Stimulated activated CD8-positive, alpha-beta memory T cell treated with anti-CD3 and anti-CD28 coated beads, Interleukin-4, amount 100 ng/mL, for 1 hour (primary cell): ENCODE measurements at places on chromosomes 7 and 10.

GRCh38 chr7:158917818-158918217, 61.5 kb downstream of the DYNC2I1 start:
- DNase-seq: no peak

DNA sequence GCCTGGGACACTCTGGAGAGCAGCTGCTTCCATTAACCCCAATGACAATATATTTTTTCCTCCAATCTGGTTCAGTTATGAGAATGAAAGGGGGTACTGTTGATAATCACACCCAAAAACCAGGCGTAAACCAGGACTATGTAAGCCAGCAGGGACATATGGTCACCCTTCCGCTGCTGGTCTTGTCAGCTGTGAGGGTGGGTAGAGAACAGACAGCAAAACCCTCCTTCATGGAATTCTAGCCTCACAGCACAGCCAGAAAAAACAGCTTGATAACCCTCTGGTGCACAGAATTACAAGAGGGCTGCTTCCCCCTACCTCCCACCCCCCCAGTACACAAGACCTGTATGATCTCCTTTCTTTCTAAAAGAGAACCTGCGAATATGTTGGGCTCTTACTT, 368.8 kb upstream of the ZMIZ1 start:
- no peak for DNase-seq

- DNase-seq: no peak
These were observed 46.7 kb downstream of the PKD1L1 start for GRCh38 chr7:47901542-47901941.

DNA sequence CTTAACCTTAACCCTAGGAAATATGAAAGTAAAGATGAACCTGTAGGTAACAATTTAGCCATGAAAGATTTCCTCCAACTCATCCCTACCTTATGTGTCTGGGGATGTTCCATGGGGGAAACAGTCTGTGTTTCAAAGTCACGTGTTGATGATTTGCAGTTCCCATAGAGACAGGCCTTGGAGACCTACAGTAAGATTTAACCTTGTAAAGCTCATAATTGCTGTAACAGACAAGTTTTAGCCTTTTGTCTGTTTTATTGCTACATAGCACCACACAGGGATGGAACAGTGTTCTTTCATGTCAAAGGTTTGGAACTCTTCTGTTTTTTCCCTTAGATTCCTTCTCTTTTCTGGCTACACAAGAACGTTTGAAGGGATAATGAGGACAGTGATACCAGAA, 35.2 kb upstream of the ITGA8 start:
- DNase-seq: no peak

DNA sequence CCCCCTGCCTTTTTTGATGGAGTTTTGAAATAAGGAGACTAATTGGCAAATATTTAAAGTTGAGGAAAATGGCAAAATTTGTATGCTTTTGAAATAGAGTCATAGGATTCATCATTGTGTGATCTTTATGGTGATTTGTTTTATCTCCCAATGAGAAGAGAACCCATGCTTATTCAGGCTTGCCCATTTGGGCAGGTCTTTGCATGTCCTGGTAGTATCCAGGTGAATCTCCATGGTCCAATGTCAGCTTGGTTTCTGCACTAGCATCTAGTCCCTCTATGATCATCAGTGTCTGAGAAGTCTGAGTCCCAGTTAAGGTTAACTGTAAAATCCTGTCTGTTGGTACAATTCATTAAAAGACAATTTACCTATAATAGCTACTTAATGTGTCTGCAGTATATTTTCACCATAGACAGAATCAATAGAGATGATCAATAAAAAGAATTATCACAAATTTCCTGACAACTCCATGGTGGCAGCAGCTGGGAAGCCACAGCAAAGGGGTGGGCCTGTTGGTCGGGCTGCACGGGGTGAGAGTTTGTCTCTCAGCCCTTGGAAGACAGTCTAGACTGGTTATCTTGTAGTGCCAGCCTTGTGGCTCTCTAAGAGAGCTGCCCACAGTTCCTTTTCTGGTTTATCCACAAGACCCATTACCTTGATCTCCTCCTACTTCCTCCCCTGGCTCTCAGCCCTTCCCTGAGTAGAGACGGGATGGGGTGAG, 22.2 kb upstream of the BMPER start:
- no peak for DNase-seq

GRCh38 chr7:132207211-132207610, 369.1 kb downstream of the PLXNA4 start:
- no peak for DNase-seq

- no peak for DNase-seq
These were observed 84.9 kb downstream of the TCERG1L start for GRCh38 chr10:131226446-131227162.

DNA sequence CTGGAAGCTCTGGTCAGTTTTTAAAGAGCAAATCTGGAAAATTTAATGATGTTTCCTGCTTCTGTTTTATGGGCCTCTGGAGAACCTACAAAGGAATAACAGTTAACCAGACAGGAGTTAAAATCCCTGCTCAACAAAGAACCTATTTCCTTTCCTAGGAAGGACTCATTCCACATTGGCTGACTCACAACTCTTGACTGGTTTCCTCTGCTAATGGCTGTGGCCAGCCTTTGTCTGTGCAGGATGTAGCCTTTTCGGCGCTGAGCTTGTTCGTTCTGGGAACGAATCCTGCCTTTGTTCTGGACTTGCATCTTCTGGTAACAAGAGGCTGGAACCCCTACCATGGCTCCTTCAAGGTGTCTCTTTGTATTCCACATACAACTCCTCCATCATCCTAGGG, 112.8 kb upstream of the PDCD4 start:
- no peak for DNase-seq

- DNase-seq: no peak
These were observed 6.3 kb upstream of the GSTK1 start for GRCh38 chr7:143256932-143257331.

DNA sequence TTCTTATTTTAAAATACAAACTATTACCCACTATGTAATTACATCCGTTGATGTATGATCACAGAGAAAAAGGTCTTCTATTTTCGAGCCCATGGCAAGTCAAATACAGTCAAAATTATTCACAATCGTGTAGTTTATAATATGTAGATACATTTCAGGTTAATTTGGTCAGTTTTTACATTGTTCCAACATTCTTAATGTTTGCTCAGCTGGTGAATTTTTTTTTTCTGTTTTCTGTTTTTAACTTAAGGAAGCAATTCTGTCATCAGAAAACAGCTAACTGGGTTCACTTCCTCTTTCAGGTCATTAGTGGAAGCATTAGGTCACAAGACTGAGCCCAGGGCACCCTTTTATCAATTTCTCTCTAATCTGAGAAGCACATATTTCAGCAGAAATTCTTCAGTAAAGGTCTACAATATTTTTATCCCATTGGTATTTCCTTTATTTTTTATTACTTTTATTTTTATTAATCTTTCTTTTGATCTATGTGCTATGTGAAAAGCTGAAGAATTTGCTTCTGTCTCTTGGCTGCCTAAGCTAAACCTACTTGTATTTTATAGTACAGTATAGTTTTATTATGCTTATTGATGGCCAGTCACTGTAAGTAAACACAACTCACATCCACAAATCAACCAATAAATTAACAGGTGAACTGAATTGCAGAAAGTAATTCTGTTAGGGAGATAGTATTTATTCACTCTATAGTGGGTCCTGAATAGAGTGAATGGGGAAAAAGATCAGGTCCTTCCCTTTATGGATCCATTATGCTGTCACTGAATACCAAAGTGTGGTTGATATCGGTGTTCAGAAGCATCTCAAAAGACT, 84.6 kb downstream of the ICA1 start:
- DNase-seq: no peak

GRCh38 chr10:29951441-29951931, 107.9 kb downstream of the JCAD start:
- no peak for DNase-seq

DNA sequence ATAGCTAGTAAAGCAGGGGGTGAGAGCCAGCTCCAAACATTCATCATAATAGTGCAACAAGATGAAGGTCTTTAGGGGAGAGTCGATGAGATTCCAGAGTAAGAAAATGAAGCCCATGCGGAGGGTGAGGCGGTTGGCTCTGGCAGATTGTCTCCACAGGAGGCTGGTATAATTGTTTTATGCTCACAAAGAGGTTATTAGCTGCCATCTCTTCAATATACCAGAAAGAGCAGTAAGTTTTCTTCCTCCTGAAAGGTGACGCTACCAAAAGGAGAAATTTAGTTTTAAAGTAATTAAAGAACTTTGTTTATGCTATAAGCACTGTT, 59.2 kb upstream of the KCNIP2 start:
- no peak for DNase-seq

DNA sequence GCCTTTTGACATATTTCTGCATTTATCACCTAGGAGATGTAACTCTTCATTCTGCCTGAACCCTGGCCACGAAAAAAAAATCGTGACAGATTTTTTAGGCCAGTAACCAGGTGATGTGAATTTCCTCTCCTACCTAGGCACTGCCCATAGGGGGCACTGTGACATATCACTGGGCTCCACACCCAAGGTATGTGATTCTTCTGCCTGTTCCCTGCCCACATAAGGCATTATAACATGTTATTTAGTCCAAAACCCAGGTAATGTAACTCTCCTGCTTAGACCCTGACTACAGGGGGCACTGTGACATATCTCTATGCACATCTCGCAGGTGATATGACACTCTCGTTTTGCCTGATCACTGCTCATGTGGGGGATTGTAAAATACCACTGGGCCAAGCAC, 29.5 kb upstream of the ZNF107 start:
- DNase-seq: no peak

- DNase-seq: no peak
These were observed 288.1 kb downstream of the PARD3 start for GRCh38 chr10:34526758-34527730.

DNA sequence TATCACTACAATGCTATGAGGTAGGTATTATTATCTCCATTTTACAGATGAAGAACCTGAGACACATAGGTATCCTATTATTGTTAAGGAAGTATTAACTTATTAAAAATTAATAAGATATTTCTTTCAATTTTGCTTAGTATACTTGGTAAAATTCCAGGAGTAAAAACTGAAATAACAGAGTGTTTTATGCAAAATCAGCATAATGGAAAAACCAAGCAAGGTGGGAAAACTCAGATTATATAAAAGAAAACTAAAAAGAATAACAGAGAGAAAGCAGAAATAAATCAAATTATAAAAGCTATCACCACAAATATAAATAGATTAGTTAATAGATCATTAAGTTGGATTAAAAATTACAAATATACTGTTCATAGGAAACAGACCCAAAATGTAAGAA, 82.0 kb downstream of the CPXM2 start:
- no peak for DNase-seq

GRCh38 chr7:40138973-40139372, 4.2 kb downstream of the SUGCT start:
- DNase-seq: no peak

DNA sequence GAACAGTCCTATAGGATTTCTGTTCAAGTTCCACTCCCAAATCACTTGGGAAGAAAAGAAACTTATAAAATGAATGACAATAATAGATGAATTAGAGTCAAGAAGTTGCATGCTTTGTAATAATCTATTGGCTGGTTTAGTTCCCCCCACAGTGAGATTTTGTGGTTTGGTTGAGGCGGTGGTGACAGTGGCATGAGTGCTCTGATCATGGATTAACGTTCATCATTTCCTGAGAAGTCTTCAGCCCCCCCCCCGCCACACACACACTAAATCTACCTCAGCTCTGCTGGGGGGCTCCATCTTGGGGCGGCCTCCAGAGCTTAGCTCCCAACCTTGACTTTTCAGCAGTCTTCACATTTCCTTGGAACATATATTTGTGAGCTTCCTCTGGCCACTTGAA, 121.7 kb downstream of the ABCA13 start:
- DNase-seq: no peak

DNA sequence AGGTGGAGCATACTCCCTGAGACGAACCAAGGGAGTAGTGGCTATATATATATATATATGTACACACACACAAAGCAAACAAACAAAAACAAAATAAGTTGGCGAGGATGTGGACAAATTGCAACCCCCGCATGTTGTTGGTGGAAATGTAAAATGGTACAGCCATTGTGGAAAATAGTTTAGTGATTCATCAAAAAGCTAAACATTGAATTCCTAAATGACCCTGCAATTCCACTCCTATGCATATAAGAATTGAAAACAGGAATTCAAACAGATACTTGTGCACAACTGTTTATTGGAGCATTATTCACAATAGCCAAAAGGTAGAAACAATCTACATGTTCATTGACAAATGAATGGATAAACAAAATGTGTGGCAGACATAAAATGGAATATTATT, 407.9 kb downstream of the KCNMA1 start:
- no peak for DNase-seq

GRCh38 chr10:33235251-33235884, 99.1 kb downstream of the NRP1 start:
- DNase-seq: no peak

GRCh38 chr10:110510086-110510485, 12.4 kb downstream of the DUSP5 start:
- DNase-seq: no peak

DNA sequence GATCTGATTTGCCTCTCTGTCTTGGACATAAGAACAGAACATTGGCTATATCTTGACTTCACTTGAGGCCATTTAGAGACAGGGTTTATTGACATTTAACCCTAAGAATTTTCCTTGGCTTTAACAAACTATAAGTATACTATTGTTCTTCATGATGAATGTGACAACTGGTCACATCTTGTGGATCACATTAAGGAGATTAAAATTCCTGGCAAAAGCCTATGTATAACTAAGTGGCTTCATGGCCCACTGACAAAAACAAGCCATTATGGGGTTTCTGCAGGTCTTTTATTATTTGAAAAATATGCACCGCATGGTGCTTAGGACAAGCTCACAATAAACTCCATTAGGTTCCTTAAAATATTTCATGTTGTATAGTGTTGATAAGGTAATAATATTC, 54.8 kb downstream of the THNSL1 start:
- DNase-seq: no peak

- DNase-seq: no peak
These were observed 52.0 kb downstream of the EEPD1 start for GRCh38 chr7:36204929-36205635.

DNA sequence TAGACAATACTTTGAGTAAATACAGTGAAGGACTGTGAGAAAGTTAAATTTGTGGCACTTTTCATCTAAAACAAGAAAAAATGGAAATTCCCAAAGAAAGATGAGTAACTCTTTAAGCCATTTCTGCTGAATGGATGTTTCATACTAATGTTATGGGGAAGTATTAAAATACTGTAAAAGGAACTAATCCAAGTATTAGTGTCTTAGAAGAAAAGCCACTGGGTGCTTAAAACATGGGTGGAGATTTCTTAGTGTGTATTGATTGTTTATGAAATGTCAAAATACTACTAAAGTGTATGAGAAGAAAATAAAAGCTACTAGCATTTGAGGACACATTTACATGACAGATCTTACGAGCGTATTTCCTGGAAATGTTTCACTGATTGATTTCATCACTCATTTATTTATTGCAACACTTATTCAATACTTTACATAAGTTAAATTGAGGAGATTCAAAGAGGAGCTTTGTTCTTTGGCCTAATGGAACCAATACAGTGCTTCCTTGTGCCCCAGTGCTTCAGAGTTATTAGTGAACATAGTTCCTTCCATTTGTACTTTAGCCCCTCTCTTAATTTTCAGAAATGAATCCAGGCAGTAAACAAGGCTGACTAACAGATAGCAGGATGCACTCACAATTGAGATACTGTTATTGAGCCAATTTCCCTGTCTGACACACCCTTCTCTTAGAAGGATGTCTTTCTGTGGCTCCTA, 155.5 kb upstream of the AHR start:
- no peak for DNase-seq

GRCh38 chr7:132666774-132667172, 90.5 kb upstream of the PLXNA4 start:
- no peak for DNase-seq
